Substantia nigra (tissue), 51 donors: ENCODE measurements at places on chromosomes 12 and 14.

DNA sequence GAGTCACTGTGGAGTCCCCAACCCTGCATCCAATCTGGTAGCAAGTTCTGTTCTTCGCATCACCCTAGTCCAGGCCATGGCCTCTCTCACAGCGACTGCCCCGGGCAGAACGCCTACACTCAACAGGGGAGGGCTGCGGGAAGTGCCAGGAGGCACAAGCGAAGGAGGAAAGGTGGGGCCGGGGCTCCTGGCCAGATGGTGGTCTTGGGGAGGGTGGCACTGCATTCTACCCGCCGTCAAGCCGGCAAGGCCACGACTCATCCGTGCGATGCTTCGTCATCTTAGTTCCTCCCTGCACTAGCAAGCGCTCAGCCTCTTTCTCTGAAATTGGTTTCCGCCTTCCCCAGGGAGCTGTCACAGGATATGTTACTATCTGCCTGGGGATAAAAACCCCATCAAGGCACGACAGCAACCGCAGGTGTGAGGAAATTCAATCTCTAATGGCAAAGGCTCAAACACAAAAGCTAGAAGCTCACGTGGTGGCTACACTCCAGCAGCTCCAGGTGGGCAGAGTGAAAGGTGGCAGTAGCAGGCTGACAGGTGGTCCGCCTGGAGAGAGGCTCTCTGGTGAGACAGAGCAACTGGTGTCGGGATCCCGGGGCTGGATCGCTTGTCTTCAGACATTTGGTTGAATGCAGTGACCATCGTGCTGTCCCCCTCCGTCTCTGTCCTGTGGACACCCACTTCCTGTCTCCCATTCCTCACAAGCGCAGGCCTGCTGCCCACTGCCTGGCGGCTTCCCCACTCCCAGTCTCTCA is 34.1 kb downstream of the ACADS start:
- DNase-seq, result no peak

- DNase-seq, result no peak
Observed at GRCh38 chr12:54392485-54393206, 8.1 kb upstream of the ZNF385A start.

GRCh38 chr14:89787525-89787924 is 167.0 kb downstream of the EFCAB11 start:
- DNase-seq, result no peak

DNA sequence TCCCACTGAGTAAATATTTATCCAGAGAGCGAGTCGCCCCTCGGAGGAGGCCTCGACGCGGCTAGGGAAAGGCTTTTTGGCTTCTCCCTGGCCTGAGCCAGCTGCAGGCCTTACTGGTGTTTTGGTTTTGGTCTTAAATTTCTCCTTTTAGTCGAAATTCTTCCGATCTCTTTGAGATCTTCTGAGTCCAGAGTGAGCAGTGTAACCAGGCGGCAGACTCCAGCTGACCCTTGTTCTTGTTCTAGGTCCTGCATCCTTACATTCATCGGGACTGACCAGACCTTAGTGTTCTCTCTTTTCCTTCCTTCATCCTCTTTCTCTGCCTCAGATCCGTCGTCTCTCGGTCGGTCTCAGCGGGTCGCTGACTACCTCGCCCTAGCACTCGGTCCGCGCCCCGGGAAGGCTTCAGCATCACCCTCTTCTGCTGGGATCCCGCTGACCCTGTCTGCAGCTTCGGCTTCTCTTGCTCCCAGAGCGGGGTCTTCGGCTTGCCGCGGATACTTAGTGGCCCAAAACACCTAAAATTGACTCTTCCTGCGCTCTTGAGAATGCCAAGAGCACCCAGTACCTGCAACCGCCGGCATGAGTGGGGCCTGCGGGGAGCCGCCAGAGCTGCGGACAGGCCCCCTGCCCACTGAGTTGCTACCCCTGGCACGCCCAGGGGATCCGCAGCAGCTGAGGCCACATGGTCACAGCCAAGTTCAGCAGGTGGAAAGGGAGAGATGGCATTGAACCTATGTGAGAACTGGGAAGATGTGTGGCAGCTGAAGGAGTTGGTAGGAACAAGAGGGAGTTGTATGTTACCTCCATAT is 2.4 kb upstream of the PAX9 start:
- DNase-seq, result no peak

DNA sequence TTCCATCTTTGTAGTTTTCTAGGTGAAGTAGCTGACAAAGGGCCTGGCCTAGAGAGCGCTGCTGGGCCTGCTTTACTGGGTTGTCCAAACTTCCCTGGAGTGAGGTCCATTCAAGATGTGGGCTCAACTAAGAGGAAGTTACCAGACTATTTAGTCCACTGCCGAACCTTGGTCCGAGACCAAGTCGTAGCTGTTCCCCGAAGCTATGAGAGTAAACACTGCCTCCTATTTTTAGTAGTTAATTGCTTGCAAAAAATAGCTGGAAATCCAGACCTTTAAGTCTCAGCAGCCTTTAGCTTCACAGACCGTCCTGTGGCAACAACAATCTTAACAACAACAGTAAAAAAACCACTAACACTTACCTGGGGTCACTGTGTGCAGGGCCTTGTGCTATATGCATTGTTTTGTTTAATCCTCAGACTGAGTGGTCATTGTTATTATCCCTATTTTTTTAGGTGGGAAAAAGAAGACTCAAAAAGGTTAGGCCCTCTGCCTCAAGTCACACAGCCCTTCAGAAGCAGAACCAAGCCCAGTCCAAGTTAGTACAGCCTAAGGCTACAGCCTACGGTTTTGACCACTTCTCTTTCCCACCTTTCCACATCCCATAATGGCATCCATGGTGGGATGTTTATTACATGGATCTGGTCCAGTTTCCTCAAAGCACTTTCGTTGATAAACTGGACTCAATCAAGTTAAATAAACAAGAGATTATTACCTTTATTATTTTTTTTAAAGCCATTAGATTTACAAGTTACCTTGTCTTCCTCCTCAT is 30.6 kb downstream of the SOCS2 start:
- no peak for DNase-seq

DNA sequence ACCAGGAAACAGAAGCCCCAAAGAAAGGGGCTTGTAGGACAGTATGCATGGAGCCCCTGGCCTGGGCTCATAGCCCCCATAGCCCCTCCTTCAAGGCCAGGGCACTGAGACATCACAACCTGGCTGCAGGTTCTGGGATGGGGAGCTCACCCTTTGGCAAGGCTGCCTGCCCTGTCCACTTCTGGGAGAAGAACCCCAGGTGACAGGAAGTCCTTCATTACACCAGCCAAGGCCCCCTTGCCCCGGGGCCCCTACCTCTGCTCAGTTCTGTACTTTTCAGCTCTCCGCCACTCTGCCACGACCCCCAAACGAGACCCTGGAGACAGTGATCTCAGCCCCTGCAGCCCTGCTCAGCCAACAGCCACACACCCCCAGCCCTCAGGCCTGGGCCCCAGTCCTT is 223.2 kb upstream of the RTL1 start:
- no peak for DNase-seq

DNA sequence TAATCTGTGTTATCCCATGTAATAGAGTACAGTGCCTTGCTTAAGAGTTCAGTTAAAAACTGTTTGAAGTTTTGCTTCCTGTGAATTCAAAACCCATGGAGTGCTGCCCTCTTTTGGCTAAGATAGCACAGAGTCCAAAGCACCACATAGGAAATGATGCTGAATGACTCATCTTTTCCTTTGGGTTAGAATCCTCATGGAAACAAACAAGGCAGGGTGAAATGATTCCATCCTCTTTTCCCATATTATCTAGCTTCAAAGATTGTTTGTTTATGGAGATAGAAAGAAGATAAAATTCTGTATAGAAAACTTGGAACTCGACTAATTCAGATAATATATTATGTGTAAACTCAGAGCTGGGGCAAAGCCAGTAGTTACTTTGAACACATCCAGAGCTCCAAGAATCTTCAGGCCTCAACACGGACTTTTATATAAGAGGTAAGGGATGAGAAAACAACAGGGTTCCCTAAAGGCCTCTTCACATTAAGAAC is 87.4 kb downstream of the OTOGL start:
- no peak for DNase-seq

DNA sequence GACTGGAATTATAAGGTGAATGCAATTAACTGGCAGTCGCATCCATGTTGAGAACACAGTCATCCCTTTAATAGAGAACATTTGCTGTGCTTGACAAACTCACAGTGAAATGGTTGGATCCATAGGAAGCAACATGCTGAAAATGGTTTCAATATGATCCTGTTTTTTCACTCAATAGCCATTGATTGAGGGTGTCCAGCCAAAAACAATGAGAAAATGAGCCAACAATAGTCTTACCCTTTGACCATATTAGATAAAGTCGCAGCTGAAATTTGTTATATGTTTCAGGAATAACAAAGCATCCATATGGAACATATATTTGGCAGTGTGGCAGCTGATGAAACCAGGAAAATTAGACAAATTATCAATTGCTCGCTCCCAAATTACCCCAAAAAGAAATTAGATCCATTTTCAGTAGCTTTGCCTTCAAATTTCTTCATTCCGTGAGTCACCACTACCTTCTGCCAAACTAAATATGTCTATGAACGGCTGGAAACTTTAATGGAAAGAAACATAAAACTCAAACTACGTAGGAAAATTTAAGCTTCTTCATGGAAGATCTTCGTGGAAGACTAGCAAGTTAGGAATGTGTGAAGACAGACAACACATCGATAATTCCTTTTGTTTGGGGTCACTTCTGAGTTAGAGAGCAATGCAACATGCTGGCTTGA is 17.4 kb downstream of the IGF1 start:
- no peak for DNase-seq

DNA sequence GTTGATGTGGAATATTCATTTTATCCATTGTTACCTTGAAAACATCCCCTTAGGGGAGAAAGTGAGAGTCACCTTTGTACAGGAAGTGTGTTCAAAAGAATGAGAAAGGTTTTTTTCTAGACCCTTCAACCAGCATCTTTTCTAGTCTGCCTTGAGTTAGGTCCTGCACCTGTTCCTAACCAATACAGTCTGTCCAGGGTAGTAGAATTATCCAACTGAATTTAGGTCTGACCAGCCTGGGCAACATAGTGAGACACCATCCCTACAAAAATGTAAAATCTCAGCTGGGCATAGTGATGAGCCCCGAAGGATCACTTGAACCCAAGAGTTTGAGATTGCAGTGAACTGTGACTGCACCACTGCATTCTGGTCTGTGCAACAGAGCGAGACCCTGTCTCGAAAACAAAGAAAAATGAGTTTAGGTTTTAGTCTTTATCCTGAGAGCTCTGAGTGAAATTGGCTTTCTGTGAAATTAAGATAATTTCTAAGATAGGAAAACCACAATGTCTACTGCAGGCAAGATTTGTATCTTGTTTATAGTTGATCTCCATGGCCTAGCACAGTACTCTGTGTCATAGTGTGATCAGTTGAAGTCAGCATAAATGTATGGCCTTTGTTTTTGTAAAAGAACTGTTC is 25.2 kb downstream of the ARHGAP5 start:
- no peak for DNase-seq

- no peak for DNase-seq
Observed at GRCh38 chr12:87413784-87414183, 615.4 kb downstream of the C12orf50 start.

DNA sequence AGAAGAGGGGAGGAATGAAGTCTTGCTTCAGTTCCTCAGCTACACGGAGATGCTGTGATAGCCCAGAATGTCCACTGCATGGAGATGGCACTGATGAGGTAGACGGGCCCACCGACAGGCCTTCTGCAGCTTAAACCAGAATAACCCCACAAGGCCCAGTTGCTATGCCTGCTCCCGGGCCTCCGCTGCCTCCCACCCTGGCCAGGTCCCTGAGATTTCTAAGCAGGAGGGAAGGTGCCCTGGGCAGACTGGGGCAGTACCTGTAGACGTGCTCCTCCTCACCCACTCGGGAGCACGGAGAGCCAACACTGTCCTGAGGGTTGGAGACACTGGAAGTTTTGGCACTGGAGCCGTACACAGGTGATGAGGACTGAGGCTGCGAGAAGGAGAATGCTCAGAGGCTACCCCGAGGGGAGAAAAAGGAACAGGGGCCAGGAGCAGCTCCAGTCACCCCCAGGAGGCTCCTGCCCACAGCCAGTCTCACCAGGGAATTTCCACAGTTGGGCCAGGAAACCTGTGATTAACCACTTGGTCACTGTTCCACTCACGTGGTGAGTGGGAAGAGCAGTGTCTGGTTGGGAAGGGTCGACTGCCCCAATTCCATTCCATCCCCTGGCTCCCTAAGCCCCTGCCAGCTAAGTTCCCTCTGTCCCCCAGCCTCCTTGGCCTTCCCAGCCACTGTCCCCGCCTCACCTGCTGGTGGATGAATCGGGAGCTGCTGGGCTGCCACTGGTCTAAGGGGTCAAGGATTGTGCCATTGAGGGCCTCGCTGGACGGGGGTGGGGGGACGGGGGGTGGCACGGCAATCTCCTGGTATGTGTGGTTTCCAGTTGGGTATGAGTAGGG is 22.8 kb upstream of the RPLP0 start:
- no peak for DNase-seq

GRCh38 chr14:76599559-76600287 is 161.5 kb upstream of the VASH1 start:
- no peak for DNase-seq

DNA sequence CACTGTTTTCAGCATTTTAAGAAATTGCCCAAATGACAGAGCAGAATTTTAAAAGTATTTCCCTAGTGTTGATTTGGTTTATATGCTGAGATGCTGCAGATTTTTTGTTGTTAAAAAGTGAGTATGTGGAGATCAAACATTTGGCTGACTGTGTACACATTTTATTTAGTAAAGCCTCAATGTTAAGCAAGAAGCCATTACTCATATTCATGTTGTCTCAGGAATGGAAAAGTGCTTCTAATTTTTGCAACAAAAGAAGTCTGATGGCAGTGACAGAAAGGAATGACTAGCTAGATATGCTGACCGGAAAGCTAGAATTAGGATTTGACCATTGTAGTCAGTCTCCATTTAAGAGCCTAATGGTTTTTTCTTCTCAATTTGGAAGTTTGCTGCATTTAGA is 22.5 kb downstream of the SLC38A6 start:
- DNase-seq, result no peak

- DNase-seq, result no peak
Observed at GRCh38 chr14:99318091-99318958, 46.3 kb upstream of the BCL11B start.

- no peak for DNase-seq
Observed at GRCh38 chr14:95597784-95598211, 62.9 kb downstream of the GLRX5 start.

DNA sequence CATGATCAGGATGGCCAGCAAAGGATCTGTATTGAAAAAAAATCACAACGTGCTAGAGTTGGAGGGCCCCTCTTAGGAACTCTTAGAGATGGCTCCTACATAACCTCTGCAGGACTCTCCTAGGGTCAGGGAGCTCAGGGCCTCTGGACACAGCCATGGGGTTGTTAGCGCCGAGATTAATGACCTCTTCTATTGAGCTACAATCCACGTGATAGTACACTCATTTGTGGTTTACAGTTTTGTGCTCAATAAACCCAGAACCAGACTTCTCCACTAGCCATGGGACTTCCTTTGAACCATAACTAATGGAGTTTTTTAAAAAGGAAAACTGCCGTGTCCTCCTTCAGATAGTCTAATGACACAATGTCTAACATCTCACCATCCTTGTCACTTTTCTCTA is 29.6 kb upstream of the HDAC7 start:
- DNase-seq, result no peak

- DNase-seq, result no peak
Observed at GRCh38 chr14:22583994-22584393, 5.0 kb downstream of the DAD1 start.

GRCh38 chr12:12648284-12648683 is 36.6 kb downstream of the CREBL2 start:
- DNase-seq, result no peak

- no peak for DNase-seq
Observed at GRCh38 chr14:49960453-49960852, 67.6 kb downstream of the ARF6 start.

- DNase-seq, result no peak
Observed at GRCh38 chr12:6457220-6457945, 5.5 kb downstream of the TAPBPL start.
